ENCODE measurements at places on chromosomes 5 and 9. TPM values are rescaled to one million over a fixed set of nuclear protein-coding genes. Genes with fewer than 3 reads are reported as not detected.

Gene PLAC8L1
- total RNA-seq = not detected

Gene RASA1
- total RNA-seq = 28.8 TPM

Gene SETD9
- total RNA-seq = 7.6 TPM

Gene ACOT12
- total RNA-seq = not detected

Gene NR2F1
- 2.7 TPM for total RNA-seq

Gene MYMK
- total RNA-seq = not detected

Gene TRIM36
- 26.9 TPM for total RNA-seq

Gene C5orf52
- total RNA-seq = 5.7 TPM

Gene SYNPO
- total RNA-seq = 62.9 TPM

Gene ADAMTS16
- total RNA-seq = not detected

Gene IL31RA
- total RNA-seq = not detected

- H3K36me3 ChIP-seq = peaks cover 5% of the 10 kb centered on the region
- H3K27ac ChIP-seq = peak overlapping the region; percentile 100
- peak overlapping the region; percentile 79 for H3K4me3 ChIP-seq
These were observed 2.3 kb downstream of the ZFAND5 start for GRCh38 chr9:72362680-72363139.

DNA sequence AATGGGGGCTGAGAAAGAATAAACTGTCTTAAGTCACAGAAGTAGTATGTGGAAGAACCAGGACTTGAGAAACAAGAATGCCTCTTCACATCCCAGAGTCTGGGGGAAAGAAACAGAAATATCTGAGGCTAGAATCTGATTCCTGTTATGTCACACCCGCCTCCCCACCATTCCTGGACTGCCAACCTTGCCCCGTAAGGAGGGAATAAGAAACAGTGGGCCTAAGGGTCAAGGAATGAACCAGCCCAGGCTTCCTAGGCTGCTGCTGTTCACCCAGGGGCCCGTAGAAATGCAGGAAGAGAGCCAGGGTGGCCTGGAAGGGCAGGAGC lies 4.3 kb downstream of the PCDH1 start:
- H3K27me3 ChIP-seq = peaks cover 12% of the 10 kb centered on the region
- DNase-seq = no peak
- no peaks in the 10 kb centered on the region for H3K36me3 ChIP-seq
- peaks cover 24% of the 10 kb centered on the region for H3K4me1 ChIP-seq
- peak overlapping the region; percentile 94 for H3K27ac ChIP-seq
- H3K4me3 ChIP-seq = no peak overlapping the region

GRCh38 chr9:122096620-122097415 lies 3.7 kb upstream of the TTLL11 start:
- peaks cover 6% of the 10 kb centered on the region for H3K4me1 ChIP-seq
- H3K27me3 ChIP-seq = no peaks in the 10 kb centered on the region
- no peak overlapping the region for H3K4me3 ChIP-seq
- no peak overlapping the region for H3K27ac ChIP-seq
- H3K36me3 ChIP-seq = no peaks in the 10 kb centered on the region

DNA sequence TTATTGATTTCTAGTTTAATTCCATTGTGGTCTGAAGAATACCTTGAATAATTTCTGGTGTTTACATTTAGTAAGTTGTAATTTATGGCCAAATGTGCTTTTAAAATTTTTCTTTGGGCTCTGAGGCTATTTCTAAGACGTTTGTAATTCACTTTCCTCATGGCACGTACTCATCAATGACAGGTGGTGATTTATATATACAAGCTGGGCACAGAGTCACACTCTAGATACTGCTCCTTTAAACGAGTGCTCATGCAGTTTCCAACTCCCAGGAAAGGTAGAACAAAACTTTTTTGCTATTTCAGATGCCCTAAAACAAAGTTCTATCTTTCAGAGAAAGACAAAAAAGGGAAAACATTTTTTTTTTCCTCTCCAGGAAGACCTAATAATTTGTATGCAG lies 146.9 kb downstream of the AUH start:
- no peaks in the 10 kb centered on the region for H3K4me1 ChIP-seq
- no peaks in the 10 kb centered on the region for H3K27me3 ChIP-seq
- H3K27ac ChIP-seq = no peak overlapping the region
- no peak for DNase-seq
- H3K4me3 ChIP-seq = no peak overlapping the region

DNA sequence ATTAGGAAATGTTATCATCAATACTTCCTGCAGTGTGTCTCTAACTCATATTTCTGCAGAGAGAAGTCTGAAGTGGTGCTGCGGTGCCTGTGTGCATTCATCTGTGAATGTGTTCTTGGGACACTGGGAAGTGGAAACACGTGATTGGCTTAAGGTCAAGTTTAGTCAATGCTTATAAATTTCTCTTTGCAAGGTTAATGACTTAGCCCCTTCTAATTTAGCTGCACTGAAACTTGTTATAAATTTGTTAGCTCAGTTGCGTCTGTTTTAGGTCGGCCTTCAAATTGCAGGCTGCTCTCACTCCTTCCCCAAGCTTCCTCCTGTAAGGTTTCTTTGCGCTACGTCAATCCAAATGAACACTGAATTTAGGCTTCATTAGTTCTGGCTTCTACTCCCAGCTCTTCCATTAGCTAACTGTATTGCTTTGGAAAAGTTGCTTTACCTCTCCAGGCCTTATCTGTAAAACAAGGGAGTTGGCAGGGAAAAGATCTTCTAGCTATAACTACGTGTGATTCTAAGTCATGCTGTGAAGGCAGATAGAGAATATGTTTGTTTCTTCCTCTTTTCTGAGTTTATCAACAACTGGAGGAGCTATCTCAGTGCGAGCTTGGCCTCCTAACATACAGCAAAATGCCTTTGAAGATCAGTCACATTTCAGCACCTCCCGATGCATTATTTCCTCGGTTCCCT lies 341.8 kb downstream of the NFIB start:
- no peak for DNase-seq
- H3K36me3 ChIP-seq = no peaks in the 10 kb centered on the region
- no peak overlapping the region for H3K4me3 ChIP-seq
- H3K27ac ChIP-seq = no peak overlapping the region

- H3K27me3 ChIP-seq = no peaks in the 10 kb centered on the region
- H3K4me3 ChIP-seq = no peak overlapping the region
- H3K4me1 ChIP-seq = no peaks in the 10 kb centered on the region
- no peaks in the 10 kb centered on the region for H3K36me3 ChIP-seq
- peak overlapping the region; percentile 70 for H3K27ac ChIP-seq
These were observed 12.3 kb upstream of the PANK3 start for GRCh38 chr5:168591302-168592013.

GRCh38 chr5:174172566-174172965 lies 127.1 kb downstream of the NSG2 start:
- no peak for DNase-seq
- no peak overlapping the region for H3K27ac ChIP-seq
- no peak overlapping the region for H3K4me3 ChIP-seq
- no peaks in the 10 kb centered on the region for H3K4me1 ChIP-seq
- no peaks in the 10 kb centered on the region for H3K27me3 ChIP-seq

- DNase-seq = peak; percentile 83
- no peaks in the 10 kb centered on the region for H3K36me3 ChIP-seq
- H3K4me3 ChIP-seq = no peak overlapping the region
- H3K4me1 ChIP-seq = peaks cover 3% of the 10 kb centered on the region
- peak overlapping the region; percentile 31 for H3K27ac ChIP-seq
These were observed 37.4 kb downstream of the WWC1 start for GRCh38 chr5:168328814-168329213.

DNA sequence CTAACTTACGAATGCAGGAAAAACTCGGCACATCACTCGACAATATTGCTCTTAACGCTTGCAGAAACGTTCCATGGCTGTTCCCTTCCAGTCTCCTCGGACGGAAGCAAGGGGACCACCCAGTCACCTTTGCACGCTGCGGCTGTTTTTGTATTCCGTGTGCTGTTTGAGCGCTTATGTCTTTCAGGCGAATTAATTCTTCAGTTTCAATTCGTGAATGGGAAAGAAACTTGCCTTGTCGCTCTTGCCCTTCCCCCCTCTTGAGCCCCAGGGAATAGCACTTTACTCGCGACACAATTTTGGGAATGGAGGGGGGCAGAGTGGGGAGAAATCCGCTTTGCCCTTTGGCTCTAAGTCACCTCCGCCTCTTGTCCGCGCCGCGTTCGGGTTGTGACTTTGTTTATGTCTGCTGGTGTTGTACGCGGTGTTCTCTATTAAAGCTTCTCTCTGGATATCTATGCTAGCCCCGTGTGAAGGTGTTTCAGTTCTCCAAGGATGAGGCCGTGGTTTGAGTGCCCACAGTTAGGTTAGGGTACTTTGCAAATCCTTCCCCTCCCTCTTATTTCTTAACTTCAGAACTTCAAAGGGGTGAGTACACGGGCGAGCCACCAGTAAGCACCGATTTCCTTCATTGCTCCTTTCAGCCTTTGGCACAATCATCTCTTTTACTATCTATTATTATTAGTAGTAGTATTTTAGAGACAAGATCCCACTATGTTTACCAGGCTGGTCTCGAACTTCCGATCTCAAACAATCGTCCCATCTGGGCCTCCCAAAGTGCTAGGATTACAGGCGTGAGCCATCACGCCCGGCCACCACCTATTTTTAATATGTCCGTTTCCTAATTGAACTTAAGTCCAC lies 2.7 kb downstream of the FOXB2 start:
- H3K4me1 ChIP-seq = no peaks in the 10 kb centered on the region
- no peaks in the 10 kb centered on the region for H3K36me3 ChIP-seq
- no peak for DNase-seq

DNA sequence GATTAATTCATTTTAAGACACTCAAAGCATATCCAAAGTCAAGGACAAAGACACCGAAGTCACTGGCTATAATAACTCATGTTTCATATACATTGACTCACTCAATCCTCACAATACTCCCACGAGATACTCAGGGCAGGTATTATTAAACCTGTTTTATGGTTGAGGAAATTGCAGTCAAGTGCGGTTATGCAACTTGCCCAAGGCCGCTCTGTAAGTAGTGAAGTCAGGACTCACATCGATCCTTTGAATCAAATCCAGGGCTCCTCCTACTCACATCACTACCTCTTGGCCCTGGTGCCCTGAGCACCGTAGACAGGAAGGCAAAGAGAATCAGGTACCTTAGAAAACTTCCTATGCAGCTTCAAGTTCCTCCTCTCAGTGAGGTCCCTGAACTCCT lies 87.8 kb upstream of the APC start:
- peak; percentile 82 for DNase-seq
- H3K4me1 ChIP-seq = no peaks in the 10 kb centered on the region
- peak overlapping the region; percentile 6 for H3K27ac ChIP-seq
- no peaks in the 10 kb centered on the region for H3K27me3 ChIP-seq

Measured in colonic mucosa (tissue), 4 donors.